ENCODE measurements at places on chromosomes 2 and 18.

DNA sequence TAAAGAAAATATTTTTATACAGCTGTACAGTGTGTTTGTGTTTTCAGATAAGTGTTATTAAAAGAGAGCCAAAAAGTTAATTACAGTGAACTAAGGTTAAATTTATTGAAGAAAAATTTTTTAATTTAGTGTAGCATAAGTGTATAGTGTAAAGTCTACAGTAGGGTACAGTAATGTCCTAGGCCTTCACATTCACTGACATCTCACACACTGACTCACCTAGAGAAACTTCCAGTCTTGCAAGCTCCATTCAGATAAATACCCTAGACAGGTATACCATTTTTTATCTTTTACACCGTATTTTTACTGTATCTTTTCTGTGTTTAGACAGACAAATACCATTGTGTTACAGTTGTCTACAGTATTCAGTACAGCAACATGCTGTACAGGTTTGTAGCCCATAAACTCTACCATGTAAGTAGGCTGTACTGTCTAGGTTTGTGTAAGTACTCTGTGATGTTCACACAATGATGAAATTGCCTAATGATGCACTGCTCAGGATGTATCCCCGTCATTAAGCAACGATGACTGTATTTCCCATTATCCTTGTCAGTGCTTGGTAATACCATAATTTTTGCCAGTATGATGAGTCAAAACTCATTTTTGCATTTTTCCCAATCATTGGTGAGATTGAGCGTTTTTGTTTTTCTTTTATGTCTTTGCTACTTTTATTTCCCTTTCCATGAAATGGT lies 48.2 kb upstream of the B3GNT2 start:
- no peak for DNase-seq

DNA sequence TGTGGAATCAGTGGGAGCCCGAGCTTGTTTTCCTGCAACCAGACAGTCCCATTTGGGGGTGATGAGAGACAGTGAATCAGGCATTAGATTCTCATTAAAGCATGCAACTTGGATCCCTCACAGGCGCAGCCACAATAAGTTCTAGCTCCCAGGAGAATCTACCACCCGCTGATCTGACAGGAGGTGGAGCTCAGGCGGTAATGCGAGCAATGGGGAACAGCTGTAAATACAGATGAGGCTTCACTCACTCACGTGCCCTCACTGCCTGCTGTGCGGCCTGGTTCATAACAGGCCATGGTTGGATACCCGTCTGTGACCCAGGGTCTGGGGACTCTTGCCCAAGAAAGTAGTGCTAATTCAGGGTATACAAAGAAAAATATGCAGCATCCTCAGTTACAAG lies 144.8 kb upstream of the RGPD4 start:
- no peak for DNase-seq

DNA sequence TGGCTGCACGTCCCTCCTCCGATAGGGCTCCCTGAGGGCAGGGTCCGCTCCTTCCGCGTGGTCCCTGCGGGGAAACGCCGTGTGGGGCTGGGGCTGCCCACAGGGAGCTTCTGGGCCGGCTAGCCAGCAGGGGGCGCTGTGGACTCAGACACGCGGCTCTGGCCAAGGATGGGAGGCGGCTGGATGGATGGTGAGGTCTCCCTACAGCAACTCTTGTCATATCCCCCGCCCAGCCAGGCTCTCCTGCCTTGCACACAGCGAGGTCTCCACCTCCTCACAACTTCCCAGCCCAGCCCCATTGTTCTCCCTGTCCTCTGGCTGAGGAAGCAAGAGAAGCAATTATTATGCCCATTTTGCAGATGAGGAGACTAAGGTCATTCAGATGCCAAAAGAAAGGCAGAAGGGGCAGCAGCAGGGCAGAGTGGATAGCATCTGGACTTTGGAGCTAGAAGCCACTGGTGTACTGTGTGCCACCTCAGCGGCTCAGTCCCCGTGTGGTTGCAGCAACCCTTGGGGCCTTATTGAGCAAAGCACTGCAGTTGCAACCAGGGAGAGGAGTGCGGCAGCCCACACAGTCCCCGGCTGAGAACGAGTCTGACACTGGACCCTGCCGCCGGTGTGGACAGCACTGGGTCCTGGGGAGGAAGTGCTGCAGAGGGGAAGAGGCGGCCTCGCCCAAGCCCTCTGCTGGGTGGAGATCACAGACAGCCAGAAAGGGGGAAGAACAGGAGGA lies 99.0 kb downstream of the ZFP36L2 start:
- no peak for DNase-seq

GRCh38 chr2:86482034-86482433 lies 40.9 kb downstream of the KDM3A start:
- DNase-seq, result no peak

GRCh38 chr2:48781366-48781765 lies 25.8 kb upstream of the LHCGR start:
- DNase-seq, result no peak

Measured in Caki2 (cell line).